ENCODE measurements at places on chromosomes 11 and 22. TPM values are rescaled to one million over a fixed set of nuclear protein-coding genes. Genes with fewer than 3 reads are reported as not detected.
A peak's percentile ranks its signal among the peaks of the same experiment; 100 is the strongest.

DNA sequence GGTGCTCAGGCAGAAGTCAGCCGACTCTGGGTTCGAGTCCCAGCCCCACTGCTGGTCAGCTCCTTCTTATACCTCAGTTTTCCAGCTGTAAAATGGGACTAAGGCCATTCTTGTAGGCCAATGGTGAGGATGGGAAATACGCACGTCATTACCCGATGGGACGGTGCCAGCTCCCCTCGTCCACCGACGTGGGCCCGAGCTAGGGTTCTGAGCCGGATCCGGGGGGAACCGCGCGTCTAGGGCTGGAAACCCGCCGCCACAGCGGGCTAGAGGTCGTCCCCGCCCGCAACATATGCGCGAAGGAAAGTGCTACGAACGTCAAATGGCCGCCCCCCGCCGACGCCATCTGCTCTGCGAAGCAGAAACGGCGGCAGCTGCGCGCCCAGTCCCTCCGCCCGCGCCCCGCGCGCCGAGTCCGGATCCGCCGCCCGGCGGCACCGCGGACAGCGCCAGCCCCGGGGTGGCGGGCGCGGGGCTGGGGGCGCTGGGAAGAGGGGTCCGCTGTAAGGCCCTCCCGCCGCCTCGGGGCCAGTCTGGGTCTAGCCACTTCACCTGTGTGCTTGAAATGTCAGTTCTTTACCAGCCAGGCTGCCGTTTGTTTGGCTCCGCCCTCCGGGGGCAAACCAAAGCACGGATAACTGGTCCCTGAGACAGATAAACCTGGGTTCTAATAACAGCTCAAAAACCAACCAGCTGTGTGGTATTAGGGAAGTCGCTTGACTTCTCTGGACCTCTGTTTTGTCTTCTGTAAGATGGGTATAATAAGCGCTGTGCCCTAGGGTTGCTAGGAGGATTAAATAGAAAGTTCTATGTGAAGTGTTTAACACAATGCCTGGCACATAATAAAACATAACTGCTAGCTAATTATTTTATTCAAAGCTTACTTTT lies 103.5 kb upstream of the RCN1 start:
- DNase-seq: peak; percentile 20

SHANK2 gene
- polyA plus RNA-seq: 9.0 TPM

NAGA gene
- polyA plus RNA-seq: 9.9 TPM

GRCh38 chr11:35272391-35272902 lies 133.5 kb downstream of the CD44 start:
- no peak for DNase-seq

DNA sequence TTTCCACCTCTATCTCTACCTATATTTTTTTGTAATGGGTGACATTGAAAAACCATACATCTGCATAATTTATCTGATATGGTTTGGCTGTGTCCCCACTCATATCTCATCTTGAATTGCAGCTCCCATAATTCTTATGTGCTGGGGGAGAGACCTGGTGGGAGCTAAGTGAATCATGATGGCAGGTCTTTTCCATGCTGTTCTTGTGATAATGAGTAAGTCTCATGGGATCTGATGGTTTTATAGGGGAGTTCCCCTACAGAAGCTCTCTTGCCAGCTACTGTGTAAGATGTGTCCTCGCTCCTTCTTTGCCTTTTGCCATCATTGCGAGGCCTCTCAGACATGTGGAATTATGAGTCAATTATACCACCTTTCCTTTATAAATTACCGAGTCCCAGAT lies 551.0 kb upstream of the ANO5 start:
- DNase-seq: no peak

DNA sequence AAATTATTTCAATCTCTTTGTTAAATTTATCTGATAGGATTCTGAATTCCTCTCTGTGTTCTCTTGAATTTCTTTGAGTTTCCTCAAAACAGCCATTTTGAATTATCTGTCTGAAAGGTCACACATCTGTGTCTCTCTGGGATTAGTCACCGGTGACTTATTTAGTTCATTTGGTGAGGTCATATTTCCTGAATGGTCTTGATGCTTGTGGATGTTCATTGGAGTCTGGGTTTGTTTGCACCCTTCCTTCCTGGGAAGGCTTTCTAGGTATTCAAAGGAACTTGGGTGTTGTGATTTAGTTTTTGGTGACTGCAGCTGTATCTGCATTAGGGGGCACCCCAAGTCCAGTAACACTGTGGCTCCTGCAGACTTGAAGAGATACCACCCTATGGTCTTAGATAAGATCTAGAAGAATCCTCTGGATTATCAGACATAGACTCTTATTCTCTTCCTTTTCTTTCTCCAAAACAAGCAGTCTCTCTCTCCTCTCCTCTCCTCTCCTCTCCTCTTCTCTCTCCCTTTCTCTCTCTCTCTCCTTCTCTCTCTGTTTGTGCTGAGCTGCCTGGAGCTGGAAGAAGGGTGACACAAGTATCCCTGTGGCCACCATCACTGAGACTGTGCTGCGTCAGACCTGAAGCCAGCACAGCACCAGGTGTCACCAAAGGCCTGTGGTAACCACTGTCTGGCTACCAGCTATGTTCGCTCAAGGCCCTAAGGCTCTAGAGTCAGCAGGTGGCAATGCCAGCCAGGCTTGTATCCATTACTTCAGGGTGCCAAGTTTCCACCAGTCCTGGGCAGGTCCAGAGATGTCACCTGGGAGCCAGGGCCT lies 3.3 kb upstream of the HEPN1 start:
- DNase-seq: no peak

DNA sequence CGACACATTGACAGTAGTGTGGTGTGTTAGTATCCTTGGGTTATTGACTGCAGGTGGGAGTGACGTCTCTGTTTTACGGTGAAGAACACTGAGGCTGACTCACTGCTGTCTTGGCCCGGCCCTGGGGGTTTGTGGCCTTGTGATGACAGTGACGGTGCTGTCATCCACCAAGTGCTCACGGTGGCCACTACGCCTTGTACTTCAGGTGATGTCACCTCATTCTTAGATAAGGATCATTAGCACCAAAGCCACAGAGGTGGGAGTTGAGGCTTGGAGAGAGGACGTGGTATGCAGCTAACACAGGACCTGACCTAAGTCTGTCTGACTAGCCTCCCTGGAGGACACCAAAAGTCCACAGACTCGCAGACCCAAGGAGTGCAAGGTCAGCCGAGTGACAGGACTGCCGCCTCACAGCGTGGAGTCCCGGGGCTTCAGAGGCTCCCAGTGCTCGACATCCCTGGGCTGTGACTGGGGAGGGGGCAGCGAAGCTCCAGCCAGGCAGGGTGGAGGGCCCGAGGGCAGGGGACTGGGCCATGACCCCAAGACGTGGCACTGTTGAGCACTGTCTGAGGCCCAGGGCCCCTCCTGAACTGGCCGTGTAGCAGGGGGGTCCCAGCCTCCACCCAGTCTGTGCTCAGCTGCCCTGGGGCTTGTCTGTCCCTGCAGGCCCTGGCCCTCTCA lies 56.5 kb downstream of the NAT10 start:
- no peak for DNase-seq

CDC42BPG gene
- 7.1 TPM for polyA plus RNA-seq

DNA sequence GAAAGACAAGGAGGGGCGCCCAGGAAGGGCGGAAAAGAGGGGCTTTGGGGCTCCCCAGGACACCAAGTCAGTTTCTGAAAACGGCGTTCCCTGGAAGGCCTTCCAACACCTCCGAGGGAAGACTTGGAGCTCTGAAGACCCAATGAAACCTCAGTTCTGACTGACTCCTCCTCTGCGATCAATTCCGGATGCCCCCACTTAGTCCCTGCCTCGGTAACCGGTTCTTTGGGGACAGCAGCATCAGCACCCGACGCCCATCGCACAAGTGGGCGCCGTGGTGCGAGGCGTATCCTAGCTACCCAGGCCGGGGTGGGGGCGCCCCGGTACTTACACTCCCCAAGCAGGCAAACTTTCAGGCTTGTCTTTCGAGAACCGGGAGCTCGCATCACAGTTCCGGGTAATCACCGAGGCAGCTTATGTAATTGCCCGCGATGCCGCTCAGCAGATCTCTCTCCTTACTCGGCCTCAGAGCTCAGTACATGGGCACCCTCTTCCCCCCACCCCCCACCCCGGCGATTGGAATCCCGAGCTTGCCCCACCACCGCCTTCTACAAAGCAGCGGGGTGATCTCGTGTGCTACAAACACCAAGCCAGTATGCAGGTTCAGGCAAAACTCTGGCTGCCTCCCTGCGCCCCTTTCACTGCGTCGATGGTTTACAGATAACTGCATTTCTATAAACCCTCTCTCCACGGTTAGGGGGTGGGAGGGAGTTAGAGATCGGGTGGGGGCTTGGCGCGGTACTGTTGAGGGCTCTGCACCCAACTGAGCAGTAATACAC lies 2.0 kb downstream of the TENM4 start:
- peak; percentile 30 for DNase-seq

DNA sequence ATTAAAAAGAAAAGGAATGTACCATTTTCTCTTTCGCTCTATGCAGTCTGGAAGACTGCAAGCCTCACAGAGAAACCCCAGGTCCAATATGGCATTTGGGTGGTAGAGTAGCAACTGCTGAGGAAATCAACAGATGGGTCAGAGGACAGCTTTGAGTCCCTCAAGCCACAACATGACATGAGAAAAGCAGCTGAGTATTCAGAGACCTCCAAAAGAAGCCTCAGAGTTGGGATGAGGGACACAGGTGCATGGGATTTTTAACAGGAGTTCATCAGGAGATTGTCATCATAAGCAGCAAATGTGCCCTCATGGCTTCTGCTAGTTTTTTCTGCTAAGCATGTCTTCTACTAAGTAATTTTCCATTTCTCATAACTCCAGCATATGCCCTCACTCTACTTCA lies 111.6 kb downstream of the BLID start:
- no peak for DNase-seq

PLAAT2 gene
- 29.8 TPM for polyA plus RNA-seq

GRCh38 chr11:132123854-132124835 lies 753.7 kb downstream of the NTM start:
- no peak for DNase-seq

GRCh38 chr11:93823210-93823609 lies 27.2 kb downstream of the VSTM5 start:
- no peak for DNase-seq

LRRC32 gene
- 100 TPM for polyA plus RNA-seq

KCTD14 gene
- polyA plus RNA-seq: 24.0 TPM

DNA sequence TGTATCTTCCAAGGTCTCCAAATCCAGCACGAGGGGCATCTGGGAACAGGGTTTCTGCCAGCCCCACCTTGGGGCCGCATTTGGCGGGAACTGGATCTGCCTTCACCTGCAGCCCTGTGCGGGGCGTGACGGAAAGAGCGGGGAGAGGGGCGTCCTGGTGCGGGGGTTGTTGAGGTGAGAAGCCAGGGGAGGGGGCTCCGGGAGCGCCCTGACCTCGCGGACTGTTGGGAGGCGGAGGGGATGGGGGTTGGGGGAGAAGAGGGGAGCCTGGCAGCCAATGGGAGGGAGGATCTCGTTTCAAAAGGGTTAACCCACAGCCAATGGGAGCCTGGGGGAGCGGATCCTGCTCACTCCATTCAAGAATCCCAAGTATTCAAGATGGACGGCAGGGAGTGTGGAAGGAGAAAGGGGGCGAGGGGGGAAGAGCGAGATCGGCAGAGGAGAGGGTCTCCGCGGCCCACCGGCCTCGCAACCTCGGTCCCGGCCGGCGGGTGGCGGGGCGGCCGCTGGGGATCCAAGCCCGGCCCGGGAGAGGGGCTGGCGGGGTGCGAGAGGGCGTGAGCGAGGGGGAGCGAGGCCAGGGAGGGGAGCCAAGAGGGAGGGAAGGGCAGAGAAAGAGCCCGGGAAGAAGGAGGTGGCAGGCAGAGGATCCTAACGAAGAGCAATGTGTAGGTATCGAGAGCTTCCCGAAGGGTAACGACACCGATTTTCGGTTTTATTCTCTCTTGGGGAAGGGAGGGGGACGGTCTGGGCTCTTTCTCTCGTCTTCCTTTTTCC lies 11.5 kb downstream of the YPEL4 start:
- peak; percentile 98 for DNase-seq

CCDC89 gene
- 3.1 TPM for polyA plus RNA-seq

GRCh38 chr11:71447791-71448256 lies 369 bp downstream of the DHCR7 start:
- DNase-seq: no peak
